ENCODE measurements at places on chromosomes 16 and 17.

- DNase-seq, result no peak
Observed at GRCh38 chr16:24054741-24055491, 201.2 kb upstream of the CACNG3 start.

GRCh38 chr17:74380959-74381808, 13.9 kb downstream of the GPR142 start:
- no peak for DNase-seq

GRCh38 chr17:4515501-4515900, 16.8 kb downstream of the SPNS2 start:
- no peak for DNase-seq

- no peak for DNase-seq
Observed at GRCh38 chr17:15663691-15664090, 20.4 kb downstream of the TRIM16 start.

DNA sequence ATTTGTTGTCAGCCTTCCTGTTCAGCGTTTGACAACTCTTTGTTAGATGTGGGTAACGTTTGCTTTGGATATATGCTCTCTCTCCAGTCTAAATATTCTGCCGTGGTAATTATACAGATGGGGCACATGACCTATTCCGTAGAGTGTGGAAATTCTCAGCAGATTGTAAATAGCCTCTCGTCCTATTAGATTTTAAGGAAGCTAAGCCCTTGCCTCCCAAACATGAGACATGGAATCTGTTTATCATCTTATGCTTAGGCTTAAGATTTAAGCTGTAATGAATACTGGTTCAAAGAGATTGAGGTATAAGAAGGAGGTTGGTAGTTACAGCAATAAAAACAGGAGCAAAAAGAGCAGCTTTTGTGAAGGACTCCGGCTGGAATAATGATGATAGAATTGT, 87.4 kb downstream of the RBFOX1 start:
- no peak for DNase-seq

DNA sequence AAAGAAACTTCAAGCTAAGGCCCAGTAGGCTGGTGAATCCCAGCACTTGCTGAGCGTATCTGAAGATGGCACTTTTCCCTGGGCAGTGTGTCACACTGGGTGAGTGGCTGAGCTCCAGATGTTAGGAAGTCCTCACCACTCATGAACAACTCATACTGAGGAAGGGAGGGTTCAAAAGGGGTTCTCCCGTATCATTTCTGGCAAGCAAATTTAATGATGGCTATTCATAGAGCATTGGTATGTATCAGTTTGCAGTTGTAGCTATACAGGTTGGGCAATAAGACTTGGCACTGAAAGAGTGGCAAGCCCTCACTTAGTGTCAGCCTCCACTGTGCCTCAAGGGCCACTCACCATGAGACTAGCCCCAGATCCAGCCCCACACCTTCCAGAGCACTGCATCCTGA, 10.7 kb downstream of the GFOD2 start:
- DNase-seq, result no peak

DNA sequence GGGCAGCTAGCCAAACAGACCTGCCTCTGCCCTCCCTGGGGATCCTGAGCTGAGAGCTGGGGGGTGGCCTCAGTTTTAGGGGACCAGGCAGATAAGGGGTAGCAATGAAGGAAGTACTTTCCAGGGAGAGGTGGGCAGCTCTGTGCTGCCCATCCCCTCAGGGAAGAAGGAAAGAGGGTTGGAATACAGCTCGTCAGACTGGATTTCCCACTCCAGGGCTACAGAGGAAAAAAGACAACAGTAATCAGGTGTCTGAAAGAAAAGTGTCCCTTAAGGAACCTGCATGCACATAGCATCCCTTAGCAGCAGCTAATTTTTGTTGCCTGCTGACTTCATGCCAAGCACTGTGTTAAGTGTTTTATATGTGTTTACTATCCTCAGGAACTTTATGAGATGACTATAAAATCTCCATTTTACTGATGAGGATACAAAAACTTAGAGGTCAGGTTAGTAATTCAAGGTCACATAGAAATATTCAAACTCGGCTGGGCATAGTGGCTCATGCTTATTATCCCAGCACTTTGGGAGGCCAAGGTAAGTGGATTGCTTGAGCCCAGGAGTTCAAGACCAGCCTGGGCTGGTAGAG, 3.2 kb upstream of the MRPL58 start:
- DNase-seq, result no peak

GRCh38 chr16:64784635-64785034, 337.2 kb downstream of the CDH11 start:
- no peak for DNase-seq

DNA sequence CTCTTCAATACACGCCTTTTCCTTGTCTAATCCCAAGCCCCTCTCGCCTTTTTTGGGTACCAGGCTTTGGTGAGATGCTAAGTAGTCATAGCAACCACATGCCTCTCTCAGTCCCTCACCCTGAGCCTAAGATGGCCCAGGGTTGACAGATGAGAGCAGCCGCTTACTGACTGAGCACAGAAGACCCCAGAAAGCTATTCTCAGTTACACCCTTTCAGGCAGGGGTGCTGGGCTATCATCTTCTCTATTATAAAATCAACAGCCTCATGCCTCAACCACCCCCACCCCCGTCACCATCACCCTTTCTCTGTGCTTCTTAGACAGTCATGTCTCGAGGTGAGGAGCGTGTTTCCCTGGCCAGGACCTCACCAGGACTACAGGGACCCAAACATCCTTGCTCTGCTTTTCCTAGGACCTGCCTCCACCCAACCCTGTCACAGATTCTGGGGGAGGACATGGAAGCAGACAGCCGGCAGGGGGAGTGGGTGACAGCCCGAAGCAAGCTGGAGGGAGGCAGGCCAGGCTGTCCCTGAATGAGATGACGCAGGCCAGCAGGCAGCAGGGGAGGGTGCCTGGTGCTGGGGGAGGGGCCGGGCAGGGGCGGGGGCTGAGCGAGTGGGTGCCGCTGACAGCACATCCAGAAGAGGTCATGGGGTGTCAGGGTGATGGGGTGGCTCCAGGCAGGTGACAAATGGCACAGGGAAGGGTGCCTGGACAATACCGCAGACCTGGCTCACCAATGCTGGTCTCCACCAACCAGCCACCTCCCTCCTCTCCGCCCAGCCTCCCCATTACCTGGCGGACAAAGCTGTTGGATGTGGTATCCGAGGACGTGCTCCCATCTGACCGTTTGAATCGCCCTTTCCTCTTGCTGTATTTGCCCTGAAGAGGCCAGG, 3.1 kb downstream of the CACNB1 start:
- DNase-seq, result no peak

GRCh38 chr16:6008670-6009069, 911.1 kb upstream of the EEF2KMT start:
- DNase-seq, result no peak

DNA sequence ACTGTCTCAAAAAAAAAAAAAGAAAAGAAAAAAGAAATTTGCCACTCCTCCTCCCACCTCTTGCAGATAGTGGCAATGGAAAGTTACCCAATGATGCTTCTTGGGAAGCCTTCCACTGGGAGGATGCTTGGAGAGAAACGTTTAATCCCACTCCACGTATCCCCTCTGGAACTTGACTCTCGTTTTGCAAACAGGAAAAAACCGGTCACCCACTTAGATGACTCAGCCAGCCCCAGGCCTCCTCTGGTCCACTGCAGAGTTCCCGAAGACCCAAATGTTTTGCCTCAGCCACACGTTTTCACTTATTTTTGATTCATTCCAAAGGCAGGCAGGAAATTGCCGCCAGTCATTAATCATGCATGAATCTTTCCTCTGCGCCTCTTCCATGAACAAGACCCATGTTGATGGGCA, 9.3 kb upstream of the TNFRSF17 start:
- DNase-seq, result no peak

- no peak for DNase-seq
Observed at GRCh38 chr17:19009970-19010369, 5.4 kb upstream of the FAM83G start.

All from stimulated activated CD8-positive, alpha-beta memory T cell treated with anti-CD3 and anti-CD28 coated beads, Interleukin-7, amount 100 ng/mL, for 24 hours (primary cell).